Stimulated activated memory B cell treated with anti-CD40 and anti-IgM and Interleukin-4, amounts not matched to agents 10 μg/mL and 1 μg/mL and 100 μg/mL, for 72 hours (primary cell): ENCODE measurements at places on chromosomes 7 and 10.

DNA sequence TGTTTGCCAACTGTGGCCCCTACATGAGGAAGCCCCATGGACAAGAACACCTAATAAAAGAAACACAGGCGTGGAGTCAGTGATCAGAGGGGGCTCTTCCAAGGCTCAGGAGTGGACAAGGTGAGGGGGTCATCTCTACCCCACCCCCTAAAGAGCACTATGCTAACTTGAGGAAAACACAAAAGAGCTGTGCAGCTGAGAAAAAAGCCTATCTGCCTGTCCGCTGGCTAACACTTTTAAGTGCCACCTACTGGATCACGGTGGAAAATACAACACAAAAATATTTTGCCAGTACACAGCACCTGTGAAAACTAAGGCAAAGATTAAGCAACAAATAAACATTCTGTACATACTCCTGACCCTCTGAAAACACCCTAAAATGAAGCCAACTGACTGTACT lies 53.1 kb upstream of the COBL start:
- ATAC-seq: no peak

DNA sequence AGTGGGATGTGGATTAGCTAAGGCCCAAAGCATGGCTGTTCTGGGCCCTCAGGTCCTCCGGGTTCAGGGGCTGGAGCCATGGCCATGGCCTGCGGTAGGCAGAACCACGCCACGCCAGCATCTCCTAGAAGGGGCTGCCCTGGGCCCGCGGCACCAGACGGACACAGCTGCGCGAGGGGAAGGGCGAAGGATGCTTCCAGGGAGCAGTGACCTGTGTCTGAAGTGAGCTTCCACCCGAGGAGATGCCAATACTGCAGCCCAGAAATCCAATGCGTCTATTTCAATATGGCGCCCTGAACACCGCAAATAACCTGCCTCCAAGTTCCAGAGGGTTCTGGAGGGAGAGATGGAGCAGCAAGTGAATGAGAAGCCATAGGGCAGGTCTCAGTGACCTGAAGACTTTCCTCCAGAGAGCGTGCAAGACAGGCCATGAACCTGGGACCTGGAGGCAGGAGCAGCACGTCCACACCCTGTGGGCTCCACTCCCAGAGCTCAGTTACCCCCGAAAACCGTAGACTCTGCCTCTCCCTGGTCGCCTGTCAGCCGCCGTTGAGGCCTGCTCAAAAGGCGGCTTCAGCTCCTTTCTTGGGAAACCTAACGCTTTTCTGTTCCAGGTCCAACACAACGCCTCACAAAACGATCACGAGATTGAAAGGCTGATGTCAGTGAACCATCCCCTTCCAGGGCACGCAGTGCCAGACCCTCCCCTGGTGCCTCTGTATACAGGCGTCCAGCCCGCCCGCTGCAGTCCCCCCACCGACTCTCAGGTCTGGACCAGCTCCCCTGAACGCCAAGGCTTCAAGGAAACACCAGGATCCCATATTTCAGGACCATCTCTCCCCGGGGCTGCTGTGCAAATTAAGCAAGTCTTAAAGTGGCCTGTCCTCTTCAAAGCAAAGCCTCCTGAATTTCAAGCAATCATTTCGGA lies 37.4 kb downstream of the AMZ1 start:
- ATAC-seq: no peak

DNA sequence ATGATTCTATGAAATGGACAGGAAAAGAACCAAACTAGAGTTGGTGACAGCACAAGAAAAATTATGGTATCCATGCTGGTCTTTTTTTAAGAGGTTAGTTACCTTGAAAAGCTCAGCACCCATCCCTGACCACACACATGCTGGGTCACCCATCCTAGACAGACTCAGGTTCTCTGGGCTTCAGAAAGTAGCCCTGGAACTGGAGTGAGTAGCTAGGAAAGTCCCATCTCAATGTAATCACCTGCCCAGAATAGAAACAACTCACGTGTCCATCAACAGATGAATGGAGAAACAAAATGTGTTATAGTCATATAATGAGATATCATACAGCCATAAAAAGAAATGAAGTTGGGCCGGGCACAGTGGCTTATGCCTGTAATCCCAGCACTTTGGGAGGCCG lies 37.0 kb downstream of the GSDME start:
- no peak for ATAC-seq

DNA sequence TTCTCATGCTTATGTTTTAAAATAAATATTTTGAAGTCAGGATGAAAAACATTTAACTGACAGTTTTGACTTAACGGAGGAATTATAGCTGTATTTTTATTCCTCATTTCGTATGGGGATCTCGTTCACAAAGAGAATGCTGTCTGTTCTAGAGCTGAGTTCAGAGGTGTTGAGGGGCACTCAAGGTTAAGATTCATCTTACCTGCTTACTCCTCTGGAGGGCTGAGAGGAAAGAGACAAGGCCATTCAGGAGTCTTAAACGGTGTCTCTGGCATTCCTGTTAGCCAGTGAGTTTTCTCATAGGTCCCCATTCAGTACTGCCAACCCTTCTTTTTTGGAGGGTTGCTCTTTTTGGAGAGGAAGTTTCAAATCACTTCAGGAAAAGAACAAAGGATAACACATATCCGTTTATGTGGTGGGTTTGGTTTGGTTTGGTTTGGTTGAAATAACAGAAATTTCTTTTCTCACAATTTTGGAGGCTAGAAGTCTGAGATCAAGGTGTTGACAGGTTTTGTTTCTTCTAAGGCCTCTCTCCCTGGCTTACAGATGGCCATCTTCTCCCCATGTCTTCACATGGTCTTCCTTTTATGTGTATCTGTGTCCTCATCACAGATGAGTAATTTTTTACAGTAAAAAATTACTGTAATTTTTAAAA lies 23.1 kb downstream of the CALHM2 start:
- no peak for ATAC-seq

- ATAC-seq: no peak
Observed at GRCh38 chr7:100825751-100826513, 1.4 kb downstream of the EPHB4 start.

DNA sequence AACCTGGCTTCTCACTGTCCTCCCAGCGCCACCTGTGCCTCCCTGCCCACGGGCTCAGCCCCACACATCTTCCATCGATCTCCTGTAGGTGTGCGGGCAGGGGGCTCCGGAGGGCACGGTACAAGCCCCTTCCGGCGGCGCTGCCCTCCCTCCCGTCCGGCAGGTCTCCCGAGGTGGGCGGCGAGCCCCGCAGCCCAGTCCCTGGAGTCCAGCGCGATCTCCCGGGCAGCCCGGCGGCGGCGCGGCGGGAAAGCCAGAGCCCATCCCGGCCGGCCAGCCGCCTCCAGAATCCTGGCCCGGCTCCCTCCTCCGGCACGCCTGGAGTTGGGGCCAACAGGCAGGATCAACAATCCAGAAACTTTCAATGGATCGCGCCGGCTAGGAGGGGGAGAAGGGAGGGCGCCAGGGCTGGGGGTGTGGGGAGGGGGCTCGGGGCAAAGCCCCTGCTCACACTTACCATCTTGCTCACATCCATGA lies 100.1 kb downstream of the HIP1 start:
- no peak for ATAC-seq

DNA sequence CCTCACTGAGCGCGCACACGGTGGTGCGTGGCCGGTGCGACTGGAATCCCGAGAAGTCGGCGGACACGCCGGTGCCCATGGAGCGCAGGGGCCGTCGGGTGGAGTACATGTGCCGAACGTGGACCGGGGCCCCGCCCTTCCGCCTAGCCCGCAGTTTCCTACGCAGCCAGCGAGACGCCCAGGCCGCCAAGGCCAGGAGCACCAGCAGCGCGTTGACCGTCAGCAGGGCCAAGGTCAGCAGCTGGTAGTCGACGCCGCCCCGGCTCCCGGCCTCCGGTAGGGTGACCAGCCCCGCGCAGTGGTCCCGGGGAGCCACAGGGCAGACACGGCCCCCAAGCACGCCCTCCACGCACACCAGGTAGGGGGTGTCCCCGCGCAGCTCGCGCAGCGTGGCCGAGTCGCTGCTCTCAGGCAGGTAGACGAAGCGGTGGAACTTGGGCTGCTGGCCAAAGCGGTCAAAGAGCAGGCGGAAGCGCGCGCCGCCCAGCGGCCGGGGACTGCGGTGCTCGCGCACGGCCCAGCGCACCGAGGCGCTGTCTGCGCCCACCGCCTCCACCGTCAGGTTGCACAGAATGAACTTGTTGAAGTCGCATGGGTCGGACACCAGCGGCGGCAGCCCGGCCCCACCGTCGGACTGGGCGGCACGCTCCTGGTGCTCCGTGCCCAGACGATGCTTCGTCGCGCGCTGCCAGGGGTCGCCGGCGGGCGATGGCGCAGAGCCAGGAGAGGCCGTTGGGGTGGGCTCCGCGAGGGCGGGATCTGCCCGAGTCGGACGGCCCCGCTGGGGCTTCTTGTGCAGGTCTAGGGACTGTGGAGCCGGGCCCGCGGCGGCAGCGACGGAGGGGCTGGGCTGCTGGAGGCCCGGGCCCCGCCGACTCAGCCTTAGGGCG lies 2.2 kb downstream of the TRIL start:
- ATAC-seq: no peak

- peak; percentile 53 for ATAC-seq
Observed at GRCh38 chr7:22561895-22562593, 62.1 kb upstream of the STEAP1B start.

DNA sequence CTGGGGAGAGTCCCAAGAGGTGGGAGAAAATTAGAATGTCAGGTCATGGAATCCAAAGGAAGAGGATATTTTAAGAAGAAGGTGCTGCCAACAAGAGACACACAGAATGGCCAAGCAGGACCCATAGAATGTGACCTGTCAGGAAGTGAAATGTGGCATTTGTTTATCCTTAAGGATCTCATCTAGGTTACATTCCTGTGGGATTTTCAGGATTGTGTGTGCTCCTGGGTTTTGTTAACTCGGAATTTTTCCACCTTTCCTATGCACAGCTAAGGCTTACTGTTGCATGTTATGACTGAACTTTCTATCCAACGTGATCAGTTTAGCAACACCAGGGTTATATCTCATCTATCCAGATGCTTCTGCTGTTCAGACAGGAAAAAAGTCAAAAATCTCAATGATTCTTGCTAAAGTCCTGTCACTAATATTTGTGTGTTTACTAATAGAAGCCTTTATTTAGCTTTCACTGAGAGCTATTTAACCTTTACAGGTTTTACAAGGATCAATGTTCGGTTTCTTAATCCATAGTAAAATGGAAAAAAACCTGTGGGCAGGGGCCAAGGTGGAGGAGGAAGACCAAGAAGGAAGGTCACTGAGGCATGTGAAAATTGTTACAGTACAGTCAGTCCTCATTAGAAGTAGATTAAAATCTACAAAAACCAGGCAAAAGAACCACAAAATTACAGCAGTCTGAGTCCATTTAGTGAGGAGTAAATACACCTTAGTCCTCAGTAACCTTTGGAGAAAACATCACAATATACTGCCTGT lies 437.8 kb upstream of the NPVF start:
- no peak for ATAC-seq

- ATAC-seq: no peak
Observed at GRCh38 chr7:113890331-113891030, 28.3 kb downstream of the PPP1R3A start.

DNA sequence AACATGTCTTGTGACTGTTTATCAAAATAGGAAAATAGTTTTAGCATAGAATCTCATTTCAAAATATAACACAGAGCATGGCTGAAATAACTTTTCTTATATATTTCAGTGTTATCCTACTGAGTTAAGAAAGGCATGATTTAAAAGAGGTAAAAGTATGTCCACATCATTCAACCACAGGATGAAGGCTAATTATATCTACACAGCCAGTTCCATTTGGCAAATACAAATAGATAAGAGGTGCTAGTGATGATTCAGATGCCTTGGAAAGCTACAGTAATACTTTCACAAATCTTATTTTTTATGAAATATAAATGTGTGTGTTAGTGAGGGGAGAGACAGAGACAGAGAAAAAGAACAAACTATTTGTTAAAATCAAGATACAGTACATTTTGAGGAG lies 42.9 kb upstream of the PCDH15 start:
- no peak for ATAC-seq

DNA sequence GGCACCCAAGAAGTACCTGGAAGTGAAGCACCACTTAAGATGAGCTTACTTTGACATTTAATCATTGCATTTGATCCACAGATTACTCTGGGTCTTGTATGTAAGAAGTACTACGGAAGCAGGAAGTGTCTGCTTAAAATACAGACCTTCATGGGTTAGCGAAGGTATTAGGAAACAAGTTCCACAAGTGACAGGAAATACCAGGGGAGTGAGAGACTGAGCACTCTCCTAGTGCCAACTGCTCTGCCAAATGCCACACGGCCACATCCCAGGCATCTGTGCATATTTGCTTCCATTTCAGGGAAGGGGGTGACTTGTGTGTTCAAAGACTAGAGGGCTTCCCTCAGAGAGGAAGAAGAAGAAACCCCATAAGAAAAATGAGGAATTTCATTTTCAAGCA lies 57.2 kb upstream of the ANK3 start:
- no peak for ATAC-seq

GRCh38 chr10:73931767-73932619 lies 21.1 kb downstream of the PLAU start:
- ATAC-seq: peak; percentile 82

DNA sequence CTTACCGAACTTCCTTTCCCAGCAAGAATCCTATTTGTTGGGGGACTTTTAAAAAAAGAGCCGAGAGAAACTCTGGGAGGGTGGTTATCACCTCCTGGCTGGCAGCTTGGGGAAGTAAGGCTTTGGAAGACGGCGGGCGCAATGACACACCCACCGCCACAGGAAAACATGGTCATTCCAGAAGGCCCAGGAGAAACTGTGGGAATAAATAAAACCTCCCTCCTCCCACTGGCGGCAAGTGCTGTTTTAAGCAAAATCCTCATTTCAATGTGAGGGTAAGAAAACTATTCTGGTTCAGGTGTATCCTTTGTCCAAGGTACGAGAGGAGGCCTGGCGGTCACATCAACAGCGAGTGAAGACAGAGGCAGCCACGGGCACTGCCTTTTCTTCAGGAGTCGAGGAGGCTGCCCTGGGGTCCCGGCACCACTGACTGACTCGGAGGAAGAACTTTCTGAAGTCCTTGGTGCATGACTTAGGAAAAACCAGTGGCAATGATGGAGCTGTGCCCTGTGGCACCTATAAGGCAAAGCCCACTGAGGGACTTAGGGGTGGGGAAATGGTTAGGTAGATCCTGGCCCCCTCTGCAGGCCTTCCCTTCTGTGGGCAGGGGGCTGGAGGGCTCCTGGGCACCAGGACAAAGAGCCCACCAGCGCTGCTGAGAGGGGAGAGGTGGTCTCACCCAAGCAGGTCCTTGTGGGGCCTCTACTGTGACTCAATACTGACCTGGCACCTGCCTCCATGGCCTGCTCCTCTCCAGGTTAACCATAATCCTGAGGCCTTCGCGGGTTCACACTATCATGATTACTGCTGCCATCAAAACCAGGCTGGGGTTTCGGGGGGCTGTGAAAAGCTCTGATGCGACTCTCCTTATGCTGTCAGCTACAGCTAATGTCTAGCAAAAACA lies 21.4 kb downstream of the DNAJB12 start:
- no peak for ATAC-seq
